ENCODE measurements at places on chromosomes 1 and 21.

DNA sequence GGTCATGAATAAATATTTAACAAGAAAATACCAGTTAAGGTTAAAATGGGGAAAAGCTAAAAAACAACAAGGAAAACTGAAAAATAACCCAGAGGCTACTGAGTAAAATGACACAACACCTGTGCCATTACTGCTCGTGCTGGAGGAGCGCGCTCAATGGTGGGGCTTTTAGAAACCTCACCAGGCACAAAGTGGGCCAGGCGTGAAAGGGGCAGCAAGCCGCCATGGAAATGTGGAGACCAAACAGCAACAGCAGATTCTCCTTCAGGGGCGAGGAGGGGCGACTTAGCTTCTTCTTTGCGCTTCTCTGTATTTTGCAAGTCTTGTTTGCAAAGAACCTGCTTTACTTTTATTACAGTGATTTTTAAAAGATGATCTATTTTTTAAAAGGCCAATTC, 18.9 kb upstream of the SPATC1L start:
- DNase-seq, result no peak

- no peak for DNase-seq
These were observed 41.4 kb upstream of the LMX1A start for GRCh38 chr1:165397944-165398343.

- no peak for DNase-seq
These were observed 41.3 kb downstream of the COQ8A start for GRCh38 chr1:226981386-226981817.

DNA sequence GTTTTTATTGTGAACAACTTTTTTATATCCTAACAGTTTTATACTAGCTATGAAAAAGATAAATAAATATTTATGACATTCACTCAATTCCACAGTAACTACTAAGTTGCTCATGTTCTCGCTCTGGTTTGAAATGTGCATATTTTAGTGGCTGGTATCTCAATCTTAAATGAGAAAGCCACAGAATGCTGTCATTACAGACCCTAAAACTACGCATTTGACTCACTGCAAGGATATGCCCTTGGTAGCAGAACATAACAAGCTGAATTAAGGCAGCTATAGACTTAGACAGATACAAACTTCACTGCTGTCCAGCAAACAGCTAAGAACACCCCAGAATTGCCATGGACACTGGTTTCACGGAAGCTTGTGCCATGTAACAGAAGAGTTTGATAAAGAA, 19.0 kb downstream of the DAB1 start:
- no peak for DNase-seq

DNA sequence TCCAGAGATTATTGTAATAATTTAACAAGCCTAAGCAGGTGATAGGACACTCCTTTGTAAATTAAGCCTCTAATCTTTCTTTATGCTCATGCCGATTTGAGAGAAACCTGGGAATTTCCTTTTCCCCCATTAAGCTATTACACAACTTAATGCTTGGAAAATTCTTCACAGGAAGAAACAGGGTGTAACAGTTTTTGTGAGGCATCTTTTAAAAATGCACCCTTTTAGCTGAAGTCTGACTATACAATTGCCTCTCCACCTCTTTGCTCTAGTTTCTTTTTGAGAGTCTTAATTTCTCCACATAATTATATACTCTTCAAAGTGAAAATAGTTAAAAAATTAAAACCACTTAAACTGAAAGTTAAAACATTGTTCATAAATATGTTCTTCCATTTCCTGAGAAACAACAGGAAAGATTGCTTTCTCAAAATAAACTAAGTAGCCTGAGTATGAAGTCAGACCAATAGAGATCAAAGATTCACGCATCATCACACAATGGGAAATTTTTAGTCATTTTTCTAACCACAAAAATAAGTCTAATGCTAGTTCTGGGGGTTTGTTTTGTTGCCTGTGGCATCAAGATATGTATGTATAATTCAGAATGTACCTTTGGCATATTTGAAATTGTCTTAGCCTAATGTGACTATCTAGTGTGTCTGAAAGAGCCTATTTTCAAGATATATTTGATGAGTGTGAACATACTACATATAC, 34.7 kb downstream of the LRRC8D start:
- DNase-seq, result no peak

- no peak for DNase-seq
These were observed 23.9 kb upstream of the KIF1B start for GRCh38 chr1:10186331-10187025.

DNA sequence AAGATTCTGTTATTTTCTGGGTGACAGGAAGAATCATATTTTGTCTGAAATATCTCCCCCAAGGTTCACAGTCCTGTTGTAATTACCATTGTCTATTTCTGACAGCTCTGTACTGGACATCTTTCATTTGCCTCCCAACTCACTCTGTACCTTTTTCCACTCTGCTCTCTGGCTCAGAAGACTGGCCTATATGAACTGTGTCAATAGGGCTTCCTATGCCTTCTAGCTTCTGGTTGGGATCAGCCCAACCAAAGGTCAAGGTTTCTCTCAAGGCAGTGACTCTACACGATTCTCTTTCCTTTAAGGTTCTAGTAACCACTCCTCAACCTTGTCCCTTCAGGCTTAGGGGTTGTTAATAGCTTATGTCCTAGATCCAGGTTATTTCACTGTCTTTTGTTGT, 17.5 kb downstream of the KLHL12 start:
- no peak for DNase-seq

GRCh38 chr1:173295995-173296394, 88.9 kb upstream of the TNFSF4 start:
- no peak for DNase-seq

DNA sequence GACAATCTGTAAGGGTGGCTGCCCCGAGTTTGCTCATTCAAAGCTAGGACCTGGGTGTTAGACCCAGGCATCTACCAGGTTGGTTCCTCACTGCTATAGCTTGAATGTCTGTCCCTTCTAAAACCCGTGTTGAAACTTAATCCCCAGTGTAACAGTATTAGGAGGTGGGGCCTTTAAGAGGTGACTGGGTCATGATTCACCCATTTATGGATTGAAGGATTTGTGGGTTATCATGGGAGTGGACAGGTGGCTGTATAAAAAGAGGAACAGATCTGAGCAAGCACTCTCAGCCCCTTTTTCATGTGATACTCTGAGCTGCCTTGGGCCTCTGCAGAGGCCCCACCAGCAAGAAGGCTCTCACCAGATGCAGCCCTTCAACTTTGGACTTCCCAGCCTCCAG, 29.4 kb downstream of the PSMG1 start:
- DNase-seq, result no peak

GRCh38 chr1:245124644-245125043, 30.1 kb upstream of the KIF26B start:
- no peak for DNase-seq

DNA sequence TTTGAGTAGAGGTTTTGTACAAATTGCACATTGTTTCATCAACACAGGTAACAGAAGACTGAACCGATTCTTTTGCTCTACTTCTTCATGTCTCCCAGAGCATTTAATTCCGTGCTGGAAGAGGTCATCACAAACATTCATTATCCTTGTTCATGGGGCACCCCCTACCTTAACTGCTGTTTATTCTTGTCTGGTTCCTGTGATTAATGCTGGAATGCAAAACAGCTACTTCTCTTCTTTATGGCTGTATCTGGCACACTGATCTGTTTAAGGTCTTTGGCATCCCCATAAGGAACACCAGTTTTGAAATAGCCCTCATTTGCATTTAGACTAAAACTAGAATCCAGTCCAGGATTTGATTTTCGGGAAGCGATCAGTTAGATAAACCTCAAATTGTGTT, 42.2 kb downstream of the NTNG1 start:
- DNase-seq, result no peak

GRCh38 chr21:31473685-31474345, 129.8 kb upstream of the TIAM1 start:
- DNase-seq, result no peak

DNA sequence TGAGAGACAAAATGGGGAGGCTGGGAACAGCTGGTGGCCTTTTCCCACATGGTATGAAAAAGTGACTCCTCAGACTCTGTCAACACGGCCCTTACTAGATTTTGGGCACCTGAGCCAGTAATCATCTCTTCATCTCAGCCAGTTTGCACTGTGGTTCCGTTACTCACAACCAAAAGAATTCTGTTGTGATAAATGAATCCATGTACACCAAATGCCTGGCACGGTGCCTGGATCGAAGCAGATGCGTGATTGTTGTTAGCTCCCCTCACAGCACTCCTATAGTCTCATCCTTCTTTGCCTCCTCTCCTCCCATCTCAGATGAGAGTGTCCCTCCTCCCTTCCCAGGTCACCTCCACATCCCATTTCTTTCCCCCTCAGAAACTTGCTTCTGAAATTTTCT, 57.9 kb upstream of the GJB5 start:
- no peak for DNase-seq

DNA sequence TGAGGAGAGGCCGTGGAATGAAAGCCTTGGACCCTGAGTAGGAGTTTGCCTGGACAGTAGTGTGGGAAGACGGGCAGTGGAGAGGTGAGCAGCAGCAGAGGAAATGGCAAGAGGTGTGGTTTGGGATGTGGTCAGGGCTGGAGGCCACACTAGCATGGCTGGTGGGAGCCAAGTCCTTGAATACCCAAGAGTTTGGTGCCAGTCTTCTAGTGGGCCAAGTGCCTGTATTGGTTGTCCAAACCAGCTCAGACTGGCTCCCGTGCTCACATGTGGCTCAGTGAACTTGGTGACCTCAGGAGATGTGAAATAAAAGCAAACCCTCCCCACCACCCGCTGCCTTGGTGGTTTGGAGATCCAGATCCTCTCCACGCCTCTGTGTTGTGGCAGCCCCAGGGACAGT, 2.4 kb downstream of the GUCA2A start:
- DNase-seq, result no peak

- DNase-seq, result no peak
These were observed 5.8 kb downstream of the INKA2 start for GRCh38 chr1:111733183-111733991.

DNA sequence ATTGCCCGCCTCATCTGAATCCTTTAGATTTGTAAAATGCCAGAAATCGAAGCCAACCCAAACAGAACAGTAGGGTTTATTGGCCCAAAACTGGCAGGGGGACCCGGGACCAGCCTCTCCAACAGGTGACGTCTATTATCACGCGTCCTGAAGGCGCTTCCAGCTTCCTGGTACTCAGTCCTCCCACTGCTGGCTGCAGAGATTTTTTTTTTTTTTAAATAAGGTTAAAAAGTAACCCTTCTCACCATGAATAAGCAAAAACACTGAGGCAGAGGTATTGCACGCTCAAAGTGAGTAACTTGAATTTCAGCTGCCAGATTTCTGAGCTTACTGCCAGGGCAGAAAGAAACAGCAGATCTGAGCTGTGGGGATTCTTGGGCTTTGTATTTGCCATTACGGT, 54.4 kb upstream of the GCLM start:
- no peak for DNase-seq

DNA sequence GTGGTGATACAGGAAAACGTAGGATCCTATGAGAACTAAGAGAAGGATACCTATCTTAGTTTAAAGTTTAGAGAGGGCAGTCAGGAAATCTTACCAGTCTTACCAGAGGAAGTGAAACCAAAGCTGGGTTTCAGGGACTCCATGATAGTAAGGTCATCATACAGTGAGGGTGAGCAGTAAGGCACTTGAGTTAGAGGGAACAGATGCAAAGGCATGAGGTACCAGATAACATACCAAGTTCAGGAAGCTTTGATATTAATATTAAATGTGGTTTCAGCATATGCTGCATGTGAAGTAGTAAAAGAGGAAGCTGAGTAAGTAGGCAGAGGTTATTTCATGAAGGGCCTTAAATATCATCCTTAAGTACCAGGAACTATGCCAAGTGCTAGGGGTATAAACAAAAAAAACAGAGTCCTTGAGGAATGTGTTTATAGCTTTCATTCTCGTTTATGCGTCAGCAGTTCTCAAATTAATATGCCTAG, 16.9 kb downstream of the ATG4C start:
- DNase-seq, result no peak

DNA sequence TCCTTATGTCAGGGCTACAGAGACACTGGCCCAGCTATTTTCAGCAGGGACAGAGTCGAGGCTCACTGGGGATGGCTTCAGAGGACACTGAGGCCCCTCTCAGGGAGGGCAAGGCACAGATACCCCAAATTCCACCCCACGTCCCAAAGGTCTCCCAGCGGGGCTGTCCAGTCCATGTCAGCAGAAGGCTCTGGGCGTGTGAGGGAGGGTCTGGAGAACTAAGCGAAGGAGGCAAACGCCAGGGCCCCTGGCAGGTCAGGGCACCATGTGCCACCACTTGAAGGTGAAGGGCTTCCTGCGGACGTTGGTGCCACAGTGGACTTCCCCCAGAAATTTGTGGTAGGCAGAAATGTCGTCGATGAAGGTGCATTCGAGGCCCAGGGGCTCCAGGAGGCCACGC, 15.0 kb upstream of the SDHB start:
- DNase-seq, result no peak

DNA sequence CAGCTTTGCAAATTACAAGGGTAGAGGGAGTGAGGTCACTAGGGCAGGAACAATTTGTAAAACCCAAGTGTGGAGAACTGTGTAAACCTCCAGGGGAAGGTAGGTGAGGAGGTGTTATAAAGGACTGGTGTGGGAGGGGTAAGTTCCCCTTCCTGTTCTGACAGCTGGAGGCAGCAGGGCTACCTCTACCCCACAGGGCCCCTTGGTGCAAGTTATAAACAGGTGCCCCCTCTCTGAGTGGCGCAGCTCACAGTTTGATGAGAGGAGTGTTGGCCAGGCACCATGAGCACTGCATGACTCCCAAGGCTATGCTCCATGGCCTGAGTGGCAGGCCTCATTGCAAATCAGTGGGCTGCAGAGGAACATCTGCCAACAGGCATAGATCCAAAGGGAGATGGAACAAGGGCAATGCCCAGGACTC, 41.0 kb downstream of the MFSD2A start:
- no peak for DNase-seq

- no peak for DNase-seq
These were observed 967 bp downstream of the CENPS start for GRCh38 chr1:10431070-10431730.

DNA sequence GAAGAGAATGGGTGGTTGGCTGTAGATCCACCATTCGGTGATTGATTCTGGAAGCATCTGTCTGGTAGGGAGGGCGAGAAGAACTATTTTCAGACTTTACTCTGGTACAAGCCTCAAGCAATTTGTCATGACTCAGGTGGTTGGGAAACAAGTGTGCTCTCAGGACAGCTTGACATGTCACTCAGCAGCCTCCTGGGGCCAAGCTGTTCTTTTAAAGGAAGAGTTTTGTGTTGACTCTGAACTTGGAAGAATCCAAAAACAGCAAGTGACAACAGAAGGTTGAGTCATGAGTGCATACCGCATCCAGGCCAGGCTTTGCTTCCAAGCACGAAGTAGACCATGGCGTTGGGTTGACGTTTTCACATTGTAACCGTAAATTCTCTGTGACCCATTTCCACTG, 65.9 kb downstream of the CLIC6 start:
- DNase-seq, result no peak

DNA sequence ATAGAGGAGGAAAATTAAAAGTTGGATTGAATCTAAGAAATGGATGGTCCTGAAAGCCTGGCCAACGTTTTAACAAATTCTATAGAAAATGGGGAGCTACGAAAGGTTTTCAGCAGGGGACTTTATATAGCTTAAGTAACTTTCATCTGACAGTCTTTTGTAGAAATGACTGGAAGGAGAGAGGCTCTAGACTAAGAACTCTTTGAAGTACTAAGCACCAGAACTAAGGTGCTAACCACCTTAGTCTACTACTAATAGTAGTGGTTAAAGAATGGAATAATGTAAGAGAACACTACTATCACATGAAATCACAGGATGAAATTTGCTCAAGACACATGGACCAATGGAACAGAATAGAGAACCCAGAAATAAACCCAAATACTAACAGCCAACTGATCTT, 126.1 kb downstream of the DENND1B start:
- DNase-seq, result no peak

- no peak for DNase-seq
These were observed 294.3 kb upstream of the B3GALT2 start for GRCh38 chr1:193480755-193481154.

All from stimulated activated CD4-positive, alpha-beta T cell treated with anti-CD3 and anti-CD28 coated beads, Interleukin-1b, Interleukin-23, amount 100 ng/mL, for 1 hour (primary cell).